ENCODE measurements at places on chromosomes 11 and 22. TPM values are rescaled to one million over a fixed set of nuclear protein-coding genes. Genes with fewer than 3 reads are reported as not detected.

API5 gene
- 117 TPM for total RNA-seq

C11orf87 gene
- not detected for total RNA-seq

EFCAB6 gene
- total RNA-seq = 2.2 TPM

DBX1 gene
- total RNA-seq = not detected

TANGO2 gene
- 33.5 TPM for total RNA-seq

SPON1 gene
- total RNA-seq = not detected

EIF3F gene
- 178 TPM for total RNA-seq

DTX4 gene
- 56.7 TPM for total RNA-seq

RFPL1 gene
- total RNA-seq = not detected

WBP2NL gene
- 3.7 TPM for total RNA-seq

GRCh38 chr11:74838188-74838587 lies 89.5 kb downstream of the RNF169 start:
- no peak for DNase-seq

- no peak for DNase-seq
Observed at GRCh38 chr11:123065621-123066020, 3.7 kb upstream of the HSPA8 start.

DNA sequence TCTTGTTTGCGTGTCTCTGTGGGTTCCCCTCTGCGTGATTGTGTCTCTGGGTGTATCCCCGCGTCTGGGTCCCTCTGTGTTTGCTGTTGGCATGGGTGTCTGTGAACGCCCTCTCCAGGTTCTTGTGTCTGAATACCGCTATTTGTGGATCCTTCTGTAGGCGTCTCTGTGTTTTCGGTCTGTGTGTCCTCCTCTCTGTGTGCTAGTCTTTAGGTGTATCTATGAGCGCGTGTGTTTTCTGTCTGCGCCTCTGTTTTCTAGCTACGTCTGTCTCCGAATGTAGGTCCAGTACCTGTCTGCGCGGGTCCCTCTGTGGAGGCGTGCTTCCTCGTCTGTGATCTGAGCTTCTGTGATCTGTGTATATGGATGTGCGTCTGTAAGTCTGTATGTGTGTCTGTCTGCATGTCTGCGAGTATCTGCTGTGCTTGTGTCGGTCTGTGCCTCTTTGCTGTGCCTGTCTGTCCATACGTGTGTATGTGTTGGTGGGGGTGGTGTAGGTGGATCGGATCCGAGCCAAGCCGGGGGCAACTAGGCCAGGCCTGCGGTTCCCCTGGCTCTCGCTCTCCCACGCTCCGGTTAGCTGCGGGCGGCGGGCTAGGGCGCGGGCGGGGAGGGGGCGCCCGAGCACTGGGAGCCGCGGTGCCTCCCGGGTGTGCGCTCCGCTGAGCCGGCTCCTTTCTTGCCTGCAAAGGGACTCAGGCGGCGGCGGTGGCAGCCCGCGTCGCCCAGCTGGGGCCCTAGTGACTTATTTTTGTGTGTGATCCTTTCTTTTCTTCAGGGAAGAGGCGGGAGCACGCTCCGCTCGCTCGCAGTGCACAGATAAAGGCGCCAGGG lies 105.3 kb upstream of the E2F8 start:
- DNase-seq = peak; percentile 13

DNA sequence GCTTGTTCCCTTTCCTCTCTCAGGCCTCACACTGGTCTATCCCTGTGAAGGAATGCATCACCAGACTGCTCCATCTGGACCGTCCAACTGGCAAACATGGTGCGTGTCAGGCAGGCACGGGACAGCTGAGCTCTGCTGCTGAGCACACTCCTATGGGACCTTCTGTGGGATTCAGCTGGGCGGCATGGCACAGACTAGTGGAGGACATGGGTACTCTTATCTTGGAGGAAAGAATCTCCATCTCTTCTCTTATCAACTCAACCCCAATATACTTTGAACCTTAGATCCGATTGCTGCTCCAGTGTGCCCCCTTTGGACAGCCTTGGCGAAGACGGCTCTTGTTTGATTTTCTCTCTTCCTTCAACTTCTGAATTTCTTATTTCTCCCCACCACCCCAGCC lies 593.6 kb downstream of the ETS1 start:
- no peak for DNase-seq

- no peak for DNase-seq
Observed at GRCh38 chr22:23146478-23147205, 1.4 kb downstream of the RAB36 start.

DNA sequence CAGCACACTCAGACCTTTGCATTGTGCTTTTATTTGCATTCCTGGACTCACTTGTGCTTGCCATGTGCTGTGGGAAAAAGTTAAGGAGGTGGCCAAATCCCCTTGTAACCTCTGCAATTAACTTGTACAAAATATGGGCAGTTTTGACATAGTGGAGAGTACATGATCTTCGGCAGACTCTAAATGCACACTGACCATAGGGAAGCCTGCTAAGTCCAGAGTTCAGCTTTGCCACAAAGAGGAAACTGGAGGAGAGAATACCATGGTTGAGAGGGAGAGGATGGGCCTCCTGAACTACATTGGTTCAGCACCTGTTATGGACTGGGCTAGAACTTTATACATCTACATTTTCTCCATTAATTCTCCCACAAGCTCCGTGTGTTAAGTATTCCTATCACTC lies 37.6 kb upstream of the CEP295 start:
- DNase-seq = no peak

GRCh38 chr11:48034926-48035871 lies 54.8 kb downstream of the PTPRJ start:
- DNase-seq = no peak

DNA sequence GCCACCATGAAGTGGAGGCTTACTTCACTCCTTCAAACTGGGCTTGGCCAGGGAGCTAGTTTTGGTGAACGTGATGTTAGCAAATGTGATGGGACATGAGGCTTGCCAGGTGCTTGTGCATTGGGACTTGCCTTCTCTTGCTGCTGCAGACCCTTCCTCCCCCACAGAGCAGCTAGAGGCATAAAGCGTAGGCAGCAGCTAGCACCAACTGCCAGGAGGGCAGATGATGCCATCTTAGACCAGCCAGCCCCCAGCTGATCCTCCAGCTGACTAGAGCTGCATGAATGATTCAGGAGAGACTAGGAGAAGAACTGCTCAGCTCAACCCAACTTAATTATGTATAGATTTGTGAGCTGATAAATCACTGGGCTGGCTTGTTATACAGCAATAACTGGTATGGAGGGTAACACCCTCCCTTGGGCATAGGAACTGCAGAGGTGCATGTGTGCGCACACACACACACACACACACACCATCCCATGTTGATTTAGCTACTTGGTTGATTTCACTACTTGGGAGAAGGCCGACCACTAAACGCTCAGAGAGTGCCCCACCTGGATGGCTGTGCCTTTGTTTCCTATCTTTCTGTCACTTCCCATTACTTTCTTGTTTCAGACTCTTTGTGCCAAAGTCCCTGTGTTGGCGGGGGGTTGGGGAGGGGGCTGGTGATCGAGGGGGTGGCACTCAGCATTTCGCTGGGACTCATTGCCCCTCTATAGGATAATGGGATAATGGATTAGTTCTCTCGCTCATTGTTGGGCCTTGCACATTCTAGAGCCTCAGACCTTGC lies 202.8 kb downstream of the ADAMTS15 start:
- no peak for DNase-seq

DNA sequence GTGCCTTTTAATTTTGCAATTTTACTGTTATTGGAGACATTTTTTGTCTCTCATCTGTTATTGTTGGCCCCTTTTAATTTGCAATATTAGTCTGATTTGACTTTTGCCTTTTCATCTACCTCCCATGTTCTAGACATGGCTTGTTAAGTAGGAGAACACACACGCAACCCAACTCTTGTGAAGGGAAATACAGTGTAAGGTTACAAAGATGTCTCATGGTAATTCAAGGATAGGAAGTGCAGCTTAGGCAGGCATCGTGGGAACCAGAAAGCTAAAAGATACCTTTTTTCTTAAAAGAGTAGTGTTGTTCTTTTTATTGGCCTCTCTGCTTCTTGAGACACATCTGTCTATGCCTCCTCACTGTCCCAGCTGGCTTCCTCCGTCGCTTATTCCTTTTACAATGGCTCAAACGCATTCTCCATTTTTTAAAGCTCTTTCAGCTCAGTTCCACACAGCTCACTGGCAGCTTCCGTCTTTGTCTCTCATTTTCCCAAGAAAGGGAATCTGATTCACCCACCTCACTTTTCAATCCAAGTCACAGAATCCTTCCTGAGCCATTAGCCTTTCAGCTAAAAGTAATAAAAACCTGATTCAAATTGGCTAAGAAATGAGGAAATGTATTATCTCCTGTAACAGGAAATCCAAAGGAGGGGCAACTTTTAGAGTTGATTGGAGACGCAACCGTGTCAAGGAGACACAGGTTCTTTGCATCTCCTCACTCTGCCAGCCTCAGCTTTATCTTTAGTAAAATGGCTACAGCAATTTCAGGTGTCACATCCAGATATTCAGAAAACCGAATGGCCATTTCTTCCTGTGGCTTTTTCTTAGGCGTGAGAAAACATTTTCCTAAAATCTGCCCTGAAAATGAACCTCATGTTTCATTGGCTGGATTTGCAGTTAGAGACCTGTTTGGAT lies 57.2 kb downstream of the SIK2 start:
- DNase-seq = no peak

DNA sequence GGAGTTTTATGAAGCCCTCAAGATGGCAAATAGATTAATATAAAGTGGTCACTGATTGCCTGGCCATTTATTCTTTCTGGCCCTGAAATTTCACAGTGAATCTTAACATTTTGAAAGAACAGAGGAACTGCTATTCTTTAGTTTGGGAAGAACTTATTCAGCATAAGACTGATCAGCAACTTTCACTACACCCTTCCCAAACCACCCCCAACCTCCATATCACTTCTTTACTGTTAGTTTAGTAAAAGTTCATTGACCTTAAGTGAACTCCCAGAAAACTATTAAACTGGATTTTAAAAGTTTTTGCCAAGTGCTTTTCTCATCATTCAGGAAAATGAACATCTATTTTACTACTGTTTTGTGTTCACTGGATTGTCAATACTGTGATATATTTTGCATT lies 77.4 kb downstream of the NARS2 start:
- no peak for DNase-seq

DNA sequence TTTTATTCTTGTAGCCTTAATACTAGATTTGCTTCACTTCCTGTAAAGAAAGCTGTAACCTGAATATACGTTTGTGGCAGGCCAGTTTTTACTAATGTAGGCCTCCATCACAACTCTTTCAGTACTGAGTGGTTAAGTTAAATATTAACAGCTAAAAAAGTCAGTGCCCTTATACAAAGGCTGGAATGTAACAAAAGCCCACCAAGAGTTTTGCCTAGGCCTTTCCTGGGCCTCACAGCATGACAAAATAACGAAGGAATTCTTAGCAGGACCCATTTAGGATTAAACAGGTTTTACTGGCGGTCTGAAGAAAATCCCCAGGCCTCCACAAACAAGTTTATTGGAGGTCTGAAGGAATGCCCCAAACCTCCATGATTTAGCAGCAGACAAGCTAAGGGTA lies 43.7 kb downstream of the PIWIL3 start:
- no peak for DNase-seq

GRCh38 chr22:39994041-39994565 lies 651 bp upstream of the FAM83F start:
- no peak for DNase-seq

GRCh38 chr11:45897556-45897955 lies 9.5 kb downstream of the FREY1 start:
- DNase-seq = no peak

- no peak for DNase-seq
Observed at GRCh38 chr22:36818010-36818642, 1.3 kb upstream of the PVALB start.

Measured in Calu3 (cell line).